ENCODE measurements at places on chromosomes 1 and 21. TPM values are rescaled to one million over a fixed set of nuclear protein-coding genes. Genes with fewer than 3 reads are reported as not detected.
A peak's percentile ranks its signal among the peaks of the same experiment; 100 is the strongest.

The PEX11B gene
- 44.6 TPM for total RNA-seq

The TNFSF4 gene
- total RNA-seq = 2.2 TPM

The SPATA21 gene
- not detected for total RNA-seq

The PROX1 gene
- total RNA-seq = 0.15 TPM

The ARHGEF11 gene
- 38.5 TPM for total RNA-seq

- no peaks in the 10 kb centered on the region for H3K4me1 ChIP-seq
- DNase-seq = no peak
- no peak overlapping the region for H3K4me3 ChIP-seq
- H3K27me3 ChIP-seq = no peaks in the 10 kb centered on the region
- H3K27ac ChIP-seq = no peak overlapping the region
Measured at GRCh38 chr1:218207194-218207593, 77.9 kb upstream of the RRP15 start.

DNA sequence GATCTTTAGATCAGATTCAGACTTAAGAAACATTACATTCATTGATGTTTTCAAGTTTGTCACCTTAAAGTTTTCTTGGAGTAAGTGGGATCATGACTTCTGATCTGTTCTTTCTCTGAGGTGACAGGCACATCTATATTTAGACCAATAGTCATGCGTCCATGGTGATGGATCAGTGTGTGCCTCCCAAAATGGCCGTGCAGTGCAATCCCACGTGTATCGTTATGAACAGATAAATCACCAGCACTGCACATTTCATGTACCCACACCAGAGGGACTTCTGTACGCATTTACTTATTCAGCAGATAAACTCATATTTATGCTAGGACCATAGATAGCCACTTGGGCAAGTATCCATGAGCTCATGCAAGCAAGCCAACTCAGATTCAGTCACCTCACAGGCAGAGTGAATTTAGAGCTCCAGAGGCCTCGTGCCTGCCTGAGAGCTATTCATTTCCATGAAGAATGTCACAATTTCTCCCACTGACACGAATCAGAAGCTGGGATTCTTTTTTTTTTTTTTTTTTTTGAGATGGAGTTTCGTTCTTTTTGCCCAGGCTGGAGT is 13.9 kb upstream of the WDR26 start:
- peaks cover 13% of the 10 kb centered on the region for H3K36me3 ChIP-seq
- no peak for DNase-seq
- no peak overlapping the region for H3K4me3 ChIP-seq
- H3K27ac ChIP-seq = no peak overlapping the region

- no peaks in the 10 kb centered on the region for H3K36me3 ChIP-seq
- DNase-seq = no peak
- H3K27me3 ChIP-seq = no peaks in the 10 kb centered on the region
- H3K27ac ChIP-seq = no peak overlapping the region
- H3K4me3 ChIP-seq = no peak overlapping the region
- H3K4me1 ChIP-seq = no peaks in the 10 kb centered on the region
Measured at GRCh38 chr1:226577401-226578180, 29.0 kb downstream of the STUM start.

DNA sequence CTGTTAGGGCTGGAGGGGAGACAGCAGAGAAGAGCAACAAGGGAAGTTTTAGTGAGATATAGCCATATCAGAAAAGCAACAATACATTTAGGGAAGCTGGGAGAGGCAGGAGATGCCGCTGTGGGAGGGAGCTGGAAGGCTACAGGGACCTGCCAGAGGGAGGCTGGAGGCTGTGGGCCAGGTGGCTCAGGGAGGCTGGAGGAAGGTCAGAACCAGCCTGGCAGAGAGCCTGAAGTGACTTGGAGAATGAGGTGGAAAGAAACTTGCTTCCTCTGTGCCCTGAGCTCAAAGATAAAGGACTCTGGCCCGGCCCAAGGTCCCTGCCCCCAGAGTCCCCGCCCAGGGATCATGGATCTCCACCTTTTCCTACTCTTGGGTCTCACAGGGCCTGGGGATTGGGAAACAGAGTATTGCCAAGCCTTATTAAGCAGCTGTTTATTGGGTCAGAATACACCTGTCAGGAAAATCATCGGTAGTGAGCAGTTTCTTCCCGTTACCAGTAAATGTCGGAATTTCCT is 85.9 kb downstream of the KIF26B start:
- H3K36me3 ChIP-seq = no peaks in the 10 kb centered on the region
- no peaks in the 10 kb centered on the region for H3K4me1 ChIP-seq
- no peaks in the 10 kb centered on the region for H3K27me3 ChIP-seq

DNA sequence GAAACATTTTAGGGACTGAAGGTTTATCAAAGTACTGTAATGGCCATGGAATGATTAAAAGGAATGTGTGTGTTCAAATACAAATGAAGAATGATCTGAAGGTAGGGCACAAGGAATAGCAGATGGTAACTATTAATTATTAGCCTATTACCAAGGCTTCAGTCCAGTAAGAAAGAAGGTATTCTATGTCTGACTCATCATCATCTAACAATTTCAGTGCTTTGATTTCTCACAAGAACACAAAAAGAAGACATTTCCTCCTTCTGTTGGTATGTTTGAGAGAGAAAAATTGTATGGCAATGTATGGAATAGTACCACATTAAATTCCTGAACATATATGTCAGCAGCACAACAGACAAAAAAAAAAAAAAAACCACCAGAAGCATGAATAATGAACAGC is 57.5 kb downstream of the TYW3 start:
- no peak overlapping the region for H3K27ac ChIP-seq
- peaks cover 6% of the 10 kb centered on the region for H3K27me3 ChIP-seq
- H3K4me3 ChIP-seq = no peak overlapping the region
- H3K4me1 ChIP-seq = no peaks in the 10 kb centered on the region
- no peaks in the 10 kb centered on the region for H3K36me3 ChIP-seq

- H3K27me3 ChIP-seq = peaks cover 9% of the 10 kb centered on the region
- no peak overlapping the region for H3K27ac ChIP-seq
- H3K36me3 ChIP-seq = no peaks in the 10 kb centered on the region
Measured at GRCh38 chr1:115908565-115909274, 67.6 kb upstream of the SLC22A15 start.

- H3K27me3 ChIP-seq = no peaks in the 10 kb centered on the region
- H3K4me3 ChIP-seq = peak overlapping the region; percentile 79
- H3K36me3 ChIP-seq = peaks cover 3% of the 10 kb centered on the region
Measured at GRCh38 chr1:41239988-41240610, 2.0 kb downstream of the SCMH1 start.

GRCh38 chr1:110348050-110348449 is 8.9 kb downstream of the RBM15 start:
- H3K36me3 ChIP-seq = peaks cover 61% of the 10 kb centered on the region
- H3K4me1 ChIP-seq = peaks cover 83% of the 10 kb centered on the region
- H3K4me3 ChIP-seq = peak overlapping the region; percentile 37
- H3K27ac ChIP-seq = no peak overlapping the region
- no peaks in the 10 kb centered on the region for H3K27me3 ChIP-seq

DNA sequence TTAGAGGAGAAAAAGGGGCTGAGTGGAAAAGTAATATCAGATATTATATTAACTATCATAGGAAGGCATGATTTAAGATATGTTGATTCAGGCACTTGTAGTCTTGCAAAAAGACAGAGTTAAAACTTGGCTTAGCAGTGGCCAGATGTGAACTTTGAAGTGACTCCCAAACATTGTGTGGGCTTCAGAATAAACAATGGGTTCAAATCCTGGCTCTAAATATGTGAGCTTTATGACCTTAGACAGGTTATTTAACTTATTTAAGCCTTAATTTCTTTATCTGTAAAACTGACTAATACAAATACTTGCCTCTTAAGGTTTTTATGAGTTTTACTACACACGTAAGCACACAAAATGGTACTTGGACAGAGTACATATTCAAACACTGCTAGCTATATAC is 85.9 kb downstream of the TNFSF18 start:
- peaks cover 11% of the 10 kb centered on the region for H3K4me1 ChIP-seq
- no peak overlapping the region for H3K4me3 ChIP-seq
- no peak overlapping the region for H3K27ac ChIP-seq
- no peak for DNase-seq
- H3K27me3 ChIP-seq = peaks cover 21% of the 10 kb centered on the region
- H3K36me3 ChIP-seq = no peaks in the 10 kb centered on the region

GRCh38 chr1:17052641-17053040 is 1.2 kb downstream of the SDHB start:
- H3K4me1 ChIP-seq = peaks cover 30% of the 10 kb centered on the region
- peak overlapping the region; percentile 98 for H3K4me3 ChIP-seq
- H3K36me3 ChIP-seq = peaks cover 12% of the 10 kb centered on the region
- no peaks in the 10 kb centered on the region for H3K27me3 ChIP-seq

- no peaks in the 10 kb centered on the region for H3K4me1 ChIP-seq
- H3K27me3 ChIP-seq = no peaks in the 10 kb centered on the region
- H3K4me3 ChIP-seq = no peak overlapping the region
- H3K27ac ChIP-seq = no peak overlapping the region
Measured at GRCh38 chr1:230827801-230828200, 40.5 kb downstream of the C1orf198 start.

DNA sequence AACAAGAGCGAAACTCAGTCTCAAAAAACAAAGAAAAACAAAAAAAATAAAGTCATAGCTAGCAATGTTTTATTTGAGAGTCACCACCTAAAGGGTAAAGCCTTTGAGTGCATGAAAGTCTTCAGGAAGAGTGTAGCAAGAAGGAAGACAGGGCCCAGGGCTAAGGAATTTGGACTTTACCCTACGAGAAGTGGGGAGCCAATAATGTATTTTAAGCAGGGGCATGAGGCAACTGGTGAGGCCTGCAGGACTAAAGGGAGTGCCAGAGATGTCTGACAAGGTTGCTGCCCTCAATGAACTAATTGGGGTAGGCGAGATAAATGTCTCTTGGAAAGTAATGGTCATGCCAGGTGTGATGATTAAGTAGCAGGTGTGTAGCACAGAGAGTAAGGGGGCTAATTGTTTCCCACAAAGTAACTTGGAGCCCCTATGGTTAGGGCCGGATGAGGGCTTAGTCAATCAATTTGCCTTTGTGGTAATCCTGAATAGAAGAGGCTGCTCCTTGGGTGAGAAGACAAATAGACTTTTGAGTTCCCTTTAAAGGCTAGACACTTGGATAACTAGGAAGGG is 31.6 kb upstream of the CACNA1E start:
- H3K27me3 ChIP-seq = peaks cover 4% of the 10 kb centered on the region
- no peaks in the 10 kb centered on the region for H3K4me1 ChIP-seq
- no peak overlapping the region for H3K4me3 ChIP-seq
- DNase-seq = no peak
- H3K27ac ChIP-seq = no peak overlapping the region

DNA sequence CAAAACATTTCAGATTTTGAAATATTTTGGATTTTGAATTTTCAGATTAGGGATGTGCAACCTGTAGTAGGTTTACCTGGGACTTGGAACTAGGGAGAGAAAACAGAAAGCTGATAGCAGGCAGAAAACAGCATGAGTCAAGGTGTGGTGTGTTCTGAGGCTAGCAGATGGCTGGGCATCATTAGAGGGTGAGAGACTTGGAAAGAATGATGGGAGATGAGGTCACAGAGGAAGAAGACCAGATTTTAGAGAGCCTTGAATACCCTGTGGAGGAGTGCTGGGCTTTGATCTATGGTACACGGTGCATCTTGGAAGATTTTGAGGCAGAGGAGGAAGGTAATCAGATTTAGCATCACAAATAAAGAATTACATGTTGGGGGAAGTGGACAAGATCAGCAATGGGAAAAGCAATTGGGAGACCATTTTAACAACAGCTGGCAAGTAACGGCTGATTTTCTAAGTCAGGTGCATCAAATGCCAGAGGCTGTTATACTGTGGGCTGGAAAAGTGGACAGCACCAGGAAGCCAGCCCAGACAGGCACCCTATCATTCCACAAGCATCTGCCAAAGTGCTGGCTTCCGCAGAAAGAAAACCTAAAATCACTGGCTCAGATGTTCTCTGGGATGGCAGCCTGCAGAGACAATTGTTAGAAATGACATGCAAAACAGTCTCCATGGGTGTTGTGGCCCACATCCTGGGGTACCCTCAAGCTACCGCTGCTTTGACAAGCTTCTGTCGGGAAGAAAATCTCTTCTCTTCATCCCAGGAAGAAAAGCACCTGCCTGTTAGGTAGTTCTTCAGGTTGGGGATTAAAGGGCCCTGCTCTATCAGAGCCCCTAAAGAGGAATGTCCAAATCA is 30.9 kb upstream of the CAMK1G start:
- H3K4me3 ChIP-seq = no peak overlapping the region
- no peaks in the 10 kb centered on the region for H3K4me1 ChIP-seq
- H3K27ac ChIP-seq = no peak overlapping the region
- H3K27me3 ChIP-seq = peaks cover 13% of the 10 kb centered on the region
- DNase-seq = no peak

GRCh38 chr1:151994956-151995355 is 1.3 kb upstream of the S100A10 start:
- peaks cover 26% of the 10 kb centered on the region for H3K36me3 ChIP-seq
- H3K27me3 ChIP-seq = peaks cover 7% of the 10 kb centered on the region
- peak overlapping the region; percentile 65 for H3K27ac ChIP-seq
- no peak for DNase-seq

- no peaks in the 10 kb centered on the region for H3K36me3 ChIP-seq
- H3K27ac ChIP-seq = no peak overlapping the region
- DNase-seq = no peak
- no peaks in the 10 kb centered on the region for H3K4me1 ChIP-seq
- no peak overlapping the region for H3K4me3 ChIP-seq
Measured at GRCh38 chr1:244092293-244092963, 41.3 kb downstream of the ZBTB18 start.

DNA sequence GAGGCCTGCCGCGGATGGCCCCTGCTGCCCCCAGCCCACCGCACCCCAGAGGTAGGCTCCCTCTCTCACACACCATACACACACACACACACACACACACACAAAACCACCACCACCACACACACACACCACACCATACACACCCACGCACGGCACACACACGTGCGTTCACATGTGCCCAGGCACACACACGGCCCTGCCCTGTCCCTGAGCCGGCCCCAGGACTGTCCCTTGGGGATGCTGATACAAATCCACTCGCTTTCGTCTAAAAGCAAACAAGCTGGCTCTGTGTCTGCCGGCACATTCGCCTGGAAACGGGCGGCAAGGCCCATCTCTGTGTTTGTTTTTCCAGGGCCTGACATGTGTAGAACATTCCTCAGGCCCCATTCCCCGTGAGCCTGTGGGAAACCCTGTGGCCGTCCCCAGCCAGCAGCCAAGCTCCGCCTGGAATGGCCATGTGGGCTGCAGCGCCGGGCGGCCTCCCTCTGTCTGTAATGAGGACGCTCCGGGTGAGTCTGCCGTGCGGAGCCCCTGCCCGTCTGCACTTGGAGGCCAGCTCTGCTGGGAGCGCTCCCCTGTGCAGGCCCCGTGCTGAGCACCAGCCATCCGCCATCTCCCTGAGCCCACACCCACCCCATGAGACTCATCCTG is 67.4 kb downstream of the DMRTB1 start:
- H3K36me3 ChIP-seq = no peaks in the 10 kb centered on the region
- no peak for DNase-seq
- H3K27me3 ChIP-seq = no peaks in the 10 kb centered on the region
- H3K4me3 ChIP-seq = no peak overlapping the region
- H3K4me1 ChIP-seq = no peaks in the 10 kb centered on the region

DNA sequence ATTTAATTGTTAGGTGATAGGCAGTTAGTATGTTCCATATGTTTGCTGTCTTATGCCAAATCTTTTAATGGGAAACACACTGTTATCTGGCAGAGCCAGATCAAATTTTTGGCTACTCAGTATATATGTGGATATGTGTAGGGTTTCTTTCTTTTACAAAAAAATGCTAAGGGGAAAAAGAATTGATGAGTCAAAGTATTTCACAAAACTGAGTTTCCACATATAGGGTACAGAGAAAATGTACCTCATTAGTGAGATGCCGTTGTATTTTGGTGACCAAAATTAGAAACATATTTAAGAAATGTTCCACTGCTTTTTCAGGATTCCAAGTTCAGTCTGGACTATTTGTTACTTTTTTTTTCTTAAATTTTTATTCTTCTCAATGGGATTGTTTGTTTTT is 201.2 kb upstream of the PTGFR start:
- no peaks in the 10 kb centered on the region for H3K36me3 ChIP-seq
- no peak overlapping the region for H3K27ac ChIP-seq
- H3K4me1 ChIP-seq = no peaks in the 10 kb centered on the region
- H3K4me3 ChIP-seq = no peak overlapping the region

GRCh38 chr1:160030657-160031364 is 979 bp downstream of the PIGM start:
- peak overlapping the region; percentile 96 for H3K4me3 ChIP-seq
- H3K4me1 ChIP-seq = peaks cover 28% of the 10 kb centered on the region
- H3K27ac ChIP-seq = peak overlapping the region; percentile 91

Data from activated CD4-positive, alpha-beta T cell treated with anti-CD3 and anti-CD28 coated beads, Interleukin-2, amount 10 ng/mL, durations not matched to agents 7 days and 5 days (primary cell).